NCI-H510A (cell line): ENCODE measurements at places on chromosomes 7 and 10.

DNA sequence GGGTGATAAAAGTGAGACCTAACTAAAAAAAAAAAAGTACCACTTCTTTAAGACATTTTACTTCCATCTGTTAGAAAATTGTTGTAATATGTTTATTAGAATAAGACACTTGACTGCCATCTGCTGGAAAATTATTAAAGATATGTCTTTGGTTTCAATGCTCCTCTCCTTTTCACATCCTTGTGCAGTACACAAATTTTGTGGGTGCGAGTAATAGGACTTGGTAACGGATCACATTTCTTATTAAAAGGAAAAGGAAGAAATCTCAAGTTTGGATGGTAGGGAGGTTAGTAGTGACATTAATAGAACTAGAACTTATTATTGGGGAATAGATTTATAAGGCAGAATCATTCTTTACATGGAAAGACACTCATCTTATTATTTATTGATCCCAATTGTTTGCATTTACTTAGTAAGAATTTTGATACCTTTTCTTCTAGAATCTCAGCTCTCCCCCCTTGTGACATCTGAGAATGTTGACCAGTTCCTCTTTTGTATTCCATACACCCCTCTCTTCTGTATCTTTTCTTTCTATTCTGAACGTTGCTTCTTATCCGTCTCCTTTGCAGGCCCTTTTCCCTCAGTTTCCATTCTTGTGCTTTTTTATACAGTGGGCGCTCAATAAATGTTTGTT, 43.0 kb upstream of the RPA3 start:
- DNase-seq, result no peak

DNA sequence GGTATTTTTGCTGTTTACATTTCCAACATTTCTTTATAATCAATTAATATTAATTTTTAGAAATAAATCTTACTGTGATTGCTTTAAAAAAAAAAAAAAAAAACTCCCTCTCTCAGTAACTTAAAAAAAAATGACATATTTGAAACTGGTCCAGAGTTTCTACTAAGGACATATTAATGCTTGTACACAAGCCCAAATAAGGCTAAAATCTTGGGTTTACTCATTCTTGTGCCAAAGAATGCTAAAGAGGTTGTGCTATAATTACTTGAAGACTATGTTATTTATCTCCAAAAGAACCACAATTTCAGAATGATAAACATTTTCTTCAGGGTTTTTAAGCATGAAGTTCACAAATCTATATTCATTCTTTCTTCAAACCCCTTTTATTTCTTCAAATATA, 39.4 kb upstream of the PHF14 start:
- DNase-seq, result no peak

- no peak for DNase-seq
Measured at GRCh38 chr10:1406967-1407945, 330.1 kb downstream of the ADARB2 start.

DNA sequence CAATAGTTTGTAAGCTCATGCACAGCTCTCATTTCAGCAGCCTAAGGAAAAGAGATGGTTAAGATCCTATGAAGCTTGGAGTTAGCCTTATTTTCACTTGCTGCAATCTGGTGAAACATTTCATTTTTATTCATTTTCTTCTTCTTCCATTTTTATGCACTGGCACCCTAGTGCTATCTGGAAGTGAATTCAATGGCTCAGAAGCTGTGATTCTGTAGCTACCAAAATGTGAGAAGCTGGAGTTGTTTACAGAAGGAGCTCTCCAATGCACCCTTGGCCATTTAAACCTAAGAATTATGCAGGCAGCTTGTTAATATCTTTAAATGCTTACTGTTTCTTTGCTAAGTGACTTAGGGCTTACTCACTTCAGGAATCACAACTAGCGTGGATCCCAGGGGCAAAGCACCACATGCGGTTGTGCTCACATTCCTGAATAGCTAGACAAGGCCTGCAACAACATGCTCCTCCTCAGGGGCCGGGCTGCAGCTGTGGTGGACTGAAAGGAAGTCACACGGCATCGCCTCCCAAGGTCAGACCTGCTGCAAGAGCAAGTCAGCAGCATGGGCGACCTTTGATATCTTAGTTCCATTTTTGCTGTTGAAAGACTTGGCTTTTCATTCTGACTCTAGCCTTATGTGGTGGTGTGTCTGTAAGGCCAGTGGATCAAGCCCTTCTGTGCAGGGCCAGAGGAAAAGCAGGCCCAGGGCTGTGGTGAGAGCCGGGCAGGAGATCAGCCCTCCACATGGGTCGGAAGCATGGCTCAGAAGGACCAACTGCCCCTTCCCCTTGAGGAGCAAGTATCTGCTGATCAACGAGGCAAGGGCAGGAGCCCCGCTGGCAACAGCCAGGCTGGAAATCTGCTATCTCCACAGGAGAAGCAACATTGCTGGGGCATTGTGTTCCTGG, 91.9 kb upstream of the MBL2 start:
- no peak for DNase-seq

- no peak for DNase-seq
Measured at GRCh38 chr10:79102498-79102874, 33.7 kb downstream of the ZMIZ1 start.
